ENCODE measurements at places on chromosomes 13 and 19.

GRCh38 chr13:77833331-77833863, 85.2 kb downstream of the EDNRB start:
- H3K36me3 ChIP-seq, result no peaks in the 10 kb centered on the region
- H3K27ac ChIP-seq, result no peak overlapping the region
- H3K4me3 ChIP-seq, result no peak overlapping the region
- H3K4me1 ChIP-seq, result no peaks in the 10 kb centered on the region
- H3K27me3 ChIP-seq, result no peaks in the 10 kb centered on the region

DNA sequence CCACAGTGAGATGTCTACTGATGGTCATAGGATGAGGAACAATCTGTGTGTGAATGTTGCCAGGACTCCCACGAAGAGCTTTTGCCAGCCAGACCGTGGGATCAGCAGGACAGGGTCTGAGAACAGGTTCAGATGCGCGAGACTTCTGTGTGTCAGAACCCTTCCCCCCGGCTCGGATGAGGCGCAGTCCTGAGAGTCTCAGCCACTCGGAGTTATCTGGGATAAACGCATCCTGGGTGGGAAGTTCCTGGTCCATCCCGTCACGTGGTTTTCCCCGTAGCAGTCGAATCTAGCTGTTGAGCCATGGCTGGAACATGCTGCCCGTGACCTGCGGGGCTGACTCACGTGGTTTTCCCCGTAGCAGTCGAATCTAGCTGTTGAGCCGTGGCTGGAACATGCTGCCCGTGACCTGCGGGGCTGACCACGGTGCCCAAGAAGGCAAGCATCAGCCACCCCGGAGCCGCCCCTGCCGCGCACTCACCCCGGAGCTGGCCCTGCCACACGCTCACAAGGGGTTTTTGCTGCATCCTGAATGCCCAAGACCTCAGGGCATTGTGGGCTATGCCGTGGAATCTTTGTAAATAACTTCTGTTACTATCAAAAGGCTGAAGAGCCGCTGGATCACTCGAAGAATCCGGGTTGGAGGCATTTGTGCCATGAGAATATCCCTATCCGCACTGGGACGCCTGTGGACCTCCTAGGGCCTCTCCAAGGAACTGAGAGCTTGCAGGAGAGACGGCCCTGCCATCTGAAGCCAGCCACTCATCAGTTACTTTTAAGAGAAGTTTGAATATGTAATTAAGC, 130.8 kb upstream of the MCF2L start:
- H3K27ac ChIP-seq, result no peak overlapping the region
- no peak overlapping the region for H3K4me3 ChIP-seq
- peaks cover 19% of the 10 kb centered on the region for H3K36me3 ChIP-seq
- DNase-seq, result no peak
- no peaks in the 10 kb centered on the region for H3K27me3 ChIP-seq

DNA sequence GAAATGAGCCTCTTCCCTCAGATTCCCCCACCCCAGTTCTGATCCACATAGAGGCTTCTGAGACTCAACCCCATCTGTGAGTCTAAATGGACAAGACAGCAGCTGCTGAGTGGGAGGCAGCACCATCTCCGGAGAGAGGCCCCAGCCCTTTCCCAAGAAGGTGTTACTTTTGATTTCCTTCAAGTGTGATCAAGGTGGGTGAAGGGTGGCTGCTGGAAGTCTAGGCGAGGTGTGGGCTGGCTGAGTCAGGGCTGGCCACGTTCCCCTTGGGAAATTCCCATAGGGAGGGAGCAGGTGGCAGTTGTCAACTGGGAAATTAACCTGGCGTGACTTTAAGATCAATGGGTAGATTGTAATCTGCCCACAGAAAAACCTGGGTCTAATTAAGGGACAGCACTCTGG, 148.0 kb downstream of the FOXO1 start:
- H3K27ac ChIP-seq, result peak overlapping the region; percentile 87
- DNase-seq, result peak; percentile 92
- H3K4me1 ChIP-seq, result peaks cover 72% of the 10 kb centered on the region

- no peak overlapping the region for H3K4me3 ChIP-seq
- peaks cover 2% of the 10 kb centered on the region for H3K4me1 ChIP-seq
Measured at GRCh38 chr13:109730812-109731335, 55.5 kb downstream of the IRS2 start.

DNA sequence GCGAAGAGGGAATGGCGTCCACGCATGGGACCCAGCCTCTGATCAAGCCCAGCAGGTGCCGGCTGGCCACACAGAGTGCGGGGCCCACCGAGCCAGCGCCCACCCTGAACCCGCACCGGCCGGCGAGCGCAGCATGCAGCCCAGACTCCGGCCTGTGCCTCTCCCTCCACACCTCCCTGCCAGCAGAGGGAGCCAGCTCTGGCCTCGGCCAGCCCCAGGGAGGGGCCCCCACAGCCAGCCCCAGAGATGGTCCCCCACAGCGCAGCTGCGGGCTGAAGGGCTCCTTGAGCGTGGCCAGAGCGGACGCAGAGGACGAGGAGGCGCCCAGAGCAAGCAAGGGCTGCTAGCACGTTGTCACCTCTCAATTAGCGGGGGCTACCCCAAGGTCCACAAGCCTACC, 904.5 kb downstream of the SLITRK6 start:
- H3K36me3 ChIP-seq, result no peaks in the 10 kb centered on the region
- H3K27me3 ChIP-seq, result no peaks in the 10 kb centered on the region
- H3K4me1 ChIP-seq, result no peaks in the 10 kb centered on the region
- DNase-seq, result no peak

DNA sequence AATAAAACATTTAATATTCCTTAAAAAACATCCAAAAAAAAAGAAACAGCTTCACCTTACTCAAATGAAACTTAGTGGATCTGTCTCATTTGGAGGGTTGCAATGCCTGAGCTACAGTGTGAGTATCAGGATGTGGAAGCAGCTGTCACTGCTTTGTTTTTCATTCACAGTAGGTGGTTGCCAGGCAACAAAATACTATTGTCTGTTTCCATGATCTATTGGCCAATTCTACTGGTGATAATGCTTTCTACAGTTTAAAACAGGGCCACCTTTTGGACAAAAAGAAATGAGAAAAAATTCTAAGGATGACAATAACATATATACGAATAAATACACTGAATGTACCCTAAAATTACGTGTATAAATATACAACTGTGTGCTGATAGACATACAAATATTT, 3.0 kb downstream of the ENOX1 start:
- H3K4me1 ChIP-seq, result peaks cover 9% of the 10 kb centered on the region
- H3K36me3 ChIP-seq, result no peaks in the 10 kb centered on the region
- peaks cover 42% of the 10 kb centered on the region for H3K27me3 ChIP-seq
- no peak overlapping the region for H3K27ac ChIP-seq
- H3K4me3 ChIP-seq, result no peak overlapping the region

- H3K4me3 ChIP-seq, result no peak overlapping the region
- H3K36me3 ChIP-seq, result peaks cover 30% of the 10 kb centered on the region
- H3K27me3 ChIP-seq, result no peaks in the 10 kb centered on the region
Measured at GRCh38 chr13:99380921-99381645, 73.9 kb upstream of the GPR183 start.

DNA sequence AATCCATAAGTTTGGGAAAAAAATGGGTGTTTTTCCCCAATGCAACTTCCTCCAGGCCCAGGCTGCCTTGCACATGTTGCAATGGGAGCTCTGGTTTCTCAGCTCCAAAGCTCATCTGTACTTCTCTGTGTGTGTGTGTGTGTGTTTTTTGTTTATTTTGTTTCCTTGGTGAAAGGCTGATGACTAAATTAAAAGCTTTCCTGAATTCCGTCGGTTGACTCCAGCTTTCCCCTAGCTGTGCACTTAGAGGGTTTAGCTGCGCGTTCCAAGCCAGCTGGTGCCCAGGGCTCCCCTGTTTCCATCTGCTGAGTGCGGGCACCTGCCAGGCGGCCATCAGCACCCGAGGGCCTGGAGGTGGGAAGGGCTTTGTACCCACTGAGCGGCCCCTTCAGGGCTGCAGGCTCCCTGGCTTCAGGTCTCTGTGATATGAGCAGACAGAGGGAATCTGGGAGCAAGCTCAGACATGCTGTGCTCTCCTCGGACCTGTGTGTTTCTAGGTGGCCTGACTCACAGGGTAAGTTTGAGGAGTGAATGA, 129.1 kb upstream of the SOX1 start:
- no peak for DNase-seq
- H3K27ac ChIP-seq, result no peak overlapping the region
- no peaks in the 10 kb centered on the region for H3K4me1 ChIP-seq
- H3K4me3 ChIP-seq, result no peak overlapping the region
- peaks cover 15% of the 10 kb centered on the region for H3K27me3 ChIP-seq
- H3K36me3 ChIP-seq, result no peaks in the 10 kb centered on the region

GRCh38 chr13:36413161-36413560, 19.1 kb upstream of the CCNA1 start:
- no peak for DNase-seq
- no peak overlapping the region for H3K27ac ChIP-seq

DNA sequence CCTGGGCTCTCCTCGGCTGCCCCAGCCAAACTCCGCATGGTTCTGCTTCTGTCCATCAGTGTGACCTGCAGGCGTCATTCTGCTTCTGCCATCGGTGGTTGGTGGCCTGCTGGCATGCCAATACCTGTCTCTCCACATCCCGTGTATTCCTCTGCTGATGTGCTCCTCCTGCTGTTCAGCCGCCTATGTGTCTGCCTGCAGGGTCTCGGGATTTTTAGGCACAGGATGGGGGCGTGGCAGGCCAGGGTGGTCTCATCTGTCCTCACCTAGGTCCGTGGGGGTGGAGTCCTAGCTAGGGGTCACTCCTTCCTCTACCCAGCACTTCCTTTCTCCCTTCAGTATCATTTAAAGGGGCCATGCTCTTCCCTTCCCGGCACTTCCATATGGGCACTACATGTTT, 33.0 kb upstream of the SGCG start:
- H3K36me3 ChIP-seq, result no peaks in the 10 kb centered on the region
- no peaks in the 10 kb centered on the region for H3K4me1 ChIP-seq
- no peak overlapping the region for H3K27ac ChIP-seq
- no peak overlapping the region for H3K4me3 ChIP-seq
- H3K27me3 ChIP-seq, result no peaks in the 10 kb centered on the region
- DNase-seq, result no peak

- H3K4me3 ChIP-seq, result peak overlapping the region; percentile 71
- H3K27me3 ChIP-seq, result peaks cover 4% of the 10 kb centered on the region
- H3K27ac ChIP-seq, result no peak overlapping the region
- DNase-seq, result peak; percentile 87
Measured at GRCh38 chr19:13060964-13061927, 41.4 kb downstream of the LYL1 start.

DNA sequence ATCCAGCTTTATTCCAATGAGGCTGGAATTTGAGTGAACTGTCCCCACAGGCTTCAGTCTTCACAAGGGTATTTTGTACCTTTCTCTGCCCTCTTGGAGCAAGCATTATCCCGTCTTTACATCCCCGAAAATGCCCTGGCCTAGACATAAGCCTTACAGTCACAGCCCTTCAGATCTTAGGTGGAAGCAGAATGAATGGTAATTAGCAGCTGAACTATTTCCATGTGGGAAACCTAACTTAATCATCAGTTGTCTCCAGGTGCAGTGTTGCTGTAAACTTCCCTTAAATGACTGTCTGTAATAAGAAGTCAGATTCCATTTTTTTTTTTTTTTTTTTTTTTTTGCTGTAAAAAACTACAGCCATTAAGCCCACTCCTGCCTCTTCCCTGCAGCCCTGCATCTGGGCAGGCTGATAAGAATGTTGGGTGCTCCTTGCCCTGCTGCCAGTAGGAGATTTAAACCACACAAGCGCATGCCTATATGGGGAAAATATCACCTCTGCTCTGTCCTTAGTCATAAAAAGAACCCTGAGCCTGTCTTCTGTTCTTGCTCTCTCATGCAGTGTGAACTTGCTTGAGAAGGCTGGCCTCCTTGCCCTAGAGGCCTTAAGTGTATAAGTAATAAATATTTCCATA, 426.8 kb upstream of the SLITRK5 start:
- DNase-seq, result no peak
- H3K27me3 ChIP-seq, result no peaks in the 10 kb centered on the region
- H3K27ac ChIP-seq, result no peak overlapping the region
- no peak overlapping the region for H3K4me3 ChIP-seq
- H3K36me3 ChIP-seq, result no peaks in the 10 kb centered on the region
- no peaks in the 10 kb centered on the region for H3K4me1 ChIP-seq

GRCh38 chr13:96744367-96745331, 249.6 kb downstream of the OXGR1 start:
- H3K4me3 ChIP-seq, result no peak overlapping the region
- H3K36me3 ChIP-seq, result no peaks in the 10 kb centered on the region
- H3K27ac ChIP-seq, result no peak overlapping the region

GRCh38 chr13:113555141-113555540, 29.4 kb upstream of the TFDP1 start:
- no peak overlapping the region for H3K27ac ChIP-seq
- no peak overlapping the region for H3K4me3 ChIP-seq

GRCh38 chr19:17348700-17349099, 11.3 kb downstream of the GTPBP3 start:
- H3K36me3 ChIP-seq, result no peaks in the 10 kb centered on the region
- H3K4me3 ChIP-seq, result no peak overlapping the region
- no peak overlapping the region for H3K27ac ChIP-seq
- H3K27me3 ChIP-seq, result peaks cover 13% of the 10 kb centered on the region
- peaks cover 3% of the 10 kb centered on the region for H3K4me1 ChIP-seq

DNA sequence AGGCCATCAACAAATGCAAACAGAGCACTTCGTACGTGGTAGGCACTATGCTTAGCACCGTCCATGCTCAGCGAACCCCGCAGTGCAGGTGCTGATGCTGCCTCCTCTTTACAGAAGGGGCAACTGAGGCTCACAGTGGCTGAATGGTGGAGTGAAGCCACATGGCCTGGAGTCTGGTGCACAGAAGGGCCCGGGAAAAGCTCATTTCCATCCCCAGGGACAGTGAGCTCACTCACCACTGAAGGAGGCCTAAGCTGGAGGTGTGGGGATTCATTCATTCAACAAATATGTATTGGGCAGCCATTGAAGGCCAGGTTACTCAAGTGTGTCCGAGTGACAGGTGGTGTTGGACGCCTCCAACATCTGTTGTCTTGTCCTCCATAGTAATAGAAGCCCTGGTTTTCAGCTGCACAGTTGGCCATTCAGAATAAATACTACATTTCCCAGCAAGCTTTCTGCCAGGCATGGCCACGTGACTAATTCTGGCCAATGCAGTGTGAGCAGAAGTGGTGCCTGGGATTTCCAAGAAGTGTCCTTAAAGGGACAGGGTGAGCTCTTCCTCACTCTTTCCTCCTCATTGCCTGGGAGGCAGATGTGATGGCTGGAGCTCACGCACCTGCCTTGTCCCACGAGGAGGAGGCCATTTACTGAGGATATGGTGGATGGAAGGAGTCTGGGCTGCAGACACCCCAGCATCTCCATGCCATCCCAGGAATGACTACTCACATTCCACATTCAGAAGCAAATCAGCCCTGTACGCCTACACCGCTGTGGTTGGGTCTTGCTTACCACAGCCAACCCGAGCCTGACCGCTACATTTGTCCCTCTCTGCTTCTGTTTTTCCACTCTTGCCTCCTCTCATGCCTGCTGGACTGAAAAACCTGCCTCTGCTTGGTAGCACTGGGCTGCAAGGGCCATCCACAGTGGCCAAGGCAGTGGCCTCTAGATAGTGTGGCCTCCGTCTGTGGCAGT, 2.3 kb upstream of the ZNRF4 start:
- no peak overlapping the region for H3K4me3 ChIP-seq
- H3K27me3 ChIP-seq, result peaks cover 16% of the 10 kb centered on the region
- DNase-seq, result no peak
- no peaks in the 10 kb centered on the region for H3K4me1 ChIP-seq
- H3K27ac ChIP-seq, result no peak overlapping the region

DNA sequence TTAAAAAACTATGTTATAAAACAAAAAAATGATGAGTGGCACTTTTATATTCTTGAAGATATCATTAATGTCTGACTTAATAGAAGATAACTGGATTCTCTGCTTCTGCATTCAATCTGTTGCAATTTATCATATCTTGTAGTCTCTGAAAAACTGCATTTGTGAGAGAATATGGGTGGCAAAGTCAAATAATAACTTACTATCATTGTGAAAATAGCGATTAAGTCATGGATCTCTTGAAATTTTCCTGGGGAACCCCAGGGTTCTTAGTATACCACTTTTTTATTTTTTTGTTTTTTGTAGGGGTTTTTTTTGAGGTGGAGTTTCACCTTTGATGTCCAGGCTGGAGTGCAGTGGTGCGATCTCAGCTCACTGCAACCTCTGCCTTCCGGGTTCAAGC, 127.1 kb downstream of the STOML3 start:
- no peak overlapping the region for H3K27ac ChIP-seq
- no peaks in the 10 kb centered on the region for H3K4me1 ChIP-seq
- peaks cover 9% of the 10 kb centered on the region for H3K27me3 ChIP-seq
